Amniotic stem cell (primary cell): ENCODE measurements at places on chromosomes 7 and 10.

DNA sequence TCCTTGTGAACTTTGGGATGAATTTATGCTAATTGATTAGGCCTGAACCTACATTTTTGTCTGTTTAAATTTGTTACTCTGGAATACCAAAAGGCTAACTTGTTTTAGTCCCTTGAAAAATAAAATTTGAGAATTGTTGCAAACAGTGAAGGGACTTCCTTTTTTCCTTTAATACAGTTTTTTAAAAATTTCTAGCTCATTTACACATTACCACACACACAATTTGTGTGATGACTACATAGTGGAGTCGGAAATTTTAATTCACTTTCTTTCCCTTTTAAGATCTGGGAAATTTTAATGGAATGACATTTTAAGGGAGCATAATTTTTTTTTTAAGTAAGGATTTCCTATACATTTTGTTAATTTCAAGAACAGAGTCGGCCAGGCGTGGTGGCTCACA is 8.6 kb upstream of the TMEM236 start:
- DNase-seq = no peak

DNA sequence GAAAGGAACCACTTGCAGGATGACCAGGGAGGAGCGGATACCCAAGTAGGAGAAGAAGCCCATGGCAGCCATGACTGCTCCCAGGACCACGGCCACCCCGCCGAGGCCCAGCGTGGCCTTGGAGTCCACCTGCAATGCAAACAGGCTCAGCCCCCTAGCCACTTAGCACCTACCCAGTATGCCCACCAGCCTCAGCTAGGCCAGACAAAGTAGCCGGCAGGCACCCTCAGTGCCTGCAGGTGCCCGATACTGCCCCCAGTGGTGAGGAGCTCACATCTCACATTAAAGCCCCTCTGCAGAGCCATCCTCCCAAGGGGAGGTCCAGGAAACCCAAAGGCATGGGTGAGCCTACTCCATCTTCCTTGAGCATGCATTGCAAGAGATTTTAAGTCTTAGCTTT is 6.6 kb downstream of the NPC1L1 start:
- no peak for DNase-seq

DNA sequence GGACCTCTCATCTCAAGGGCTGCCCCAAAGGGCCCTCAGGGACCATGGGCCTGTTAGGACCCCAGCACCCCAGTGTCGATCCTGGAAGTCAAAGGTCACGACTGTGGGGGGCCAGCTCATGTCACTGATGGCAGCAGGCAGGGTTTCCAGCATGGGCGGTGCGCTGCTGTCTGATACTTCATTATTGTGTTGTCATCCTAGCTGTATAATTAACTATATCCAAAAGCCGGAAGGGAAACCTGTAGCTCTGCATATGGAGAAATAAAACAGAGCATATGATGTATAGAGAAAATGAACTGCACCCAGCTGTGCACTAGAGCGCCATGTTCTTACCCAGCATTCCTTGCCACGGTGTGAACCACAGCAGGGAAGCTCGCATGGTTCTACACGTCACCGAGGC is 196.3 kb downstream of the EBF3 start:
- DNase-seq = no peak

GRCh38 chr7:93092757-93093370 is 24.9 kb downstream of the SAMD9 start:
- DNase-seq = no peak

DNA sequence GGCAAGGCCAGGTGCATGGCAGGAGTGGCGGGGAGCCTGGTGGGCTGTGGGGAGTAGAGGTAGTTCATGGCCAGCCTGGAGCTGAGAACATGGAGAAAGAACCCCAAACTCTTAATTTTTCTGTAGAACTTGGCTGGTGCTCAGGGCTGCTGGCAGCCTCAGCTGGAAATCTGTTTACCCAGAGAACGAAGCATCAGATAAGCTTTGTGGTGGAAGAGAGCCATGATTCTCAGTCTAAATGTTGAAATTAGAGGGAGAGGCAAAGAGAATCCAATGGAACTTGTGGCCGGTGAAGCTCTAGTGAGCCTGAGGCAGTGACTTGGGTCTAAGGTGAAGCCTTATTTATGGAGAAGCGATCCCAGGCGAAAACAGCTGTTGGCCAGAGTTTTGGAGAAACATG is 126.4 kb downstream of the CCDC3 start:
- no peak for DNase-seq

- no peak for DNase-seq
These were observed 175.0 kb upstream of the PITRM1 start for GRCh38 chr10:3347413-3348182.

DNA sequence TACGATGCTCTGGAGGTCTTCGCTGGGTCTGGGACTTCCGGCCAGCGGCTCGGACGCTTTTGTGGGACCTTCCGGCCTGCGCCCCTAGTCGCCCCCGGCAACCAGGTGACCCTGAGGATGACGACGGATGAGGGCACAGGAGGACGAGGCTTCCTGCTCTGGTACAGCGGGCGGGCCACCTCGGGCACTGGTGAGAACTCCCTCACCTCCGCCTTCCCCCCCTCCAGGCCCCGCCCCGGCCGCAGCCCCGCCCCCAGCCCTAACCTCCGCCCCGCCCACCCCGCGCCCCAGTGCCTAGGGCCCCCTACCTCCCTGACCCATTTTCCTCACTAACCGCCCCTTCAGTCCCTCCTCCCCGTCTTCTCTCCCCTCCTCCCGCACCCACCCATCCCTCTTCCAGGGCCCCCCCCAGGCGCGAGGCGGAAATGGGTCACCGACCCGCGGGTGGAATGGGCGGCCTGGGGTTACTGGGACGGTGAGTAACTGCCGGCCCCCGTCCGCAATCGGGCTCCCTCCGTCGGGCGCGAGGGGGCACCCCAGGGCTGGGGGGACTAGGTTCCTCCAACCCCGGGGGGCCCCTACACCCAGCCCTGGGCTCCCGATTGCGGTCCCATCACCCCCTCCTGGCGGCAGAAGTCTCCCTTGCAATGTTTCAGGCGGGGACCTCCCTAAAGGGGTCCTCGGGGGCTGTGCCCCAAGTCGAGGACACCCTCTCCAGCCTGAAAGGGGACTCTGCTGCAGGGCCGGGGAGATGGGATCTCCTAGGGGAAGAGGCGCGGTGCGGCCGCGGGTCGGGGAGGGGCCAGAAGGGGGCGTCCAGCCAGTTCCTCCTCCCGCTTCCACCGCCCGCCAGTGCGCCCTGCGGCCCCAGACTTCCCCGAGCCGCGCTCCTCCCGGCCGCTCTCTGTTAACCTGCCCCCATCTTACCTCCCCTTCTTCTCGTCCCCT is 2.1 kb downstream of the PCOLCE start:
- no peak for DNase-seq

GRCh38 chr7:36303202-36304098 is 86.2 kb upstream of the ANLN start:
- DNase-seq = peak; percentile 90
